Type B pancreatic cell (in vitro differentiated cells): ENCODE measurements at places on chromosomes 7 and 10. TPM values are rescaled to one million over a fixed set of nuclear protein-coding genes. Genes with fewer than 3 reads are reported as not detected.

Gene HEPACAM2
- total RNA-seq = 37.3 and 55.7 TPM in 2 replicates

Gene CDK1
- 24.4 and 70.1 TPM in 2 replicates for total RNA-seq

Gene LHFPL3
- 0.31 TPM in 1 of 2 replicates, not detected in the other for total RNA-seq

Gene TMEM270
- 0.57 TPM in 1 of 2 replicates, not detected in the other for total RNA-seq

Gene LGI1
- total RNA-seq = 0.85 and 2.2 TPM in 2 replicates
